ENCODE measurements at places on chromosomes 3 and 15.

DNA sequence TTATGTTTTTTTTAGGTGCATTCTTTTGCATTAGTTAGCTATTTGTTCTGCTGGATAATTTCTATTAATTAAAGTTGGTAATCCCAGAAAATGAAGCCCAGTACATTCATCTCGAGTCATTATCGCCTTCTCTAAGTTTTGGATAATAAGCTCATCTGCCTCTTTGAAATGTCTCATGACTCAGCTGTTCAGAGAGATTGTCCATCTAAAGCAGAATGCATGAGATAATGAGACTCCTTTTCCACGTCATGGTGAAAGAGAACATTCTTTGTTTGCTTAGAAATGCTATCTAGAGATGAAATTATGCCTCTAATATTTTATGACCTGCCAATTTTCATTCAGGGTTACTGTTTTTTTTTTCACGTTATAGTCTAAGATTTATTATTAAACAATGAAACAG lies 374.7 kb upstream of the GOLIM4 start:
- no peak for DNase-seq

DNA sequence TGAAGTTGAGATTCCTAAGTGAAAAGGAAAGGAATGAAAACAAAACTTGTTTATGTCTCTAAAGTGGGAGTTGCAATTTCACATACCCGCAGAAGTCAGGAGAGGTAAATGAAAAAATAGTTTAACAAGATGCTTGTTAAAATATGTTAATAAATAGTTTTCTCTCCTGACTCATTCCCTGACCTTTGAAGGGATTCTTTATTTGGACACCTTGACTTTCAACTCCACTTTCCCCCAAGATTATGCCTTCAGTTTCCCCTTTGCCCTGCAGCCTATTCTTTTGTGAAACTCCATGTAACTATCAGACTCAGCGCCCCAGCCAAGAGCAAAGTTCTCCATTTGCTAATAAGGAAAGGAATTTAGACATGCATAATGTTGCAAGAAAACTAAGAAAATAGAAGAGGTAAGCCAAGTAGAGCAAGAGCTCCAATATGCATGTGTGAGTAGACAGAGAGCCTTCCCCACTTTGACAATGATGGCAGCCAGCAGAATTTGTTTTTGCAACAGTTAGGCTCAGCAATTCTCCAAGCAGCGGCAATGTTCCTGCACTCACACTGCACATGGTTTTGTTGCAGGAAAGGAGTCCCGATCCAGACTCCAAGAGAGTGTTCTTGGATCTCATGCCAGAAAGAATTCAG lies 61.2 kb downstream of the CD200 start:
- DNase-seq: no peak

DNA sequence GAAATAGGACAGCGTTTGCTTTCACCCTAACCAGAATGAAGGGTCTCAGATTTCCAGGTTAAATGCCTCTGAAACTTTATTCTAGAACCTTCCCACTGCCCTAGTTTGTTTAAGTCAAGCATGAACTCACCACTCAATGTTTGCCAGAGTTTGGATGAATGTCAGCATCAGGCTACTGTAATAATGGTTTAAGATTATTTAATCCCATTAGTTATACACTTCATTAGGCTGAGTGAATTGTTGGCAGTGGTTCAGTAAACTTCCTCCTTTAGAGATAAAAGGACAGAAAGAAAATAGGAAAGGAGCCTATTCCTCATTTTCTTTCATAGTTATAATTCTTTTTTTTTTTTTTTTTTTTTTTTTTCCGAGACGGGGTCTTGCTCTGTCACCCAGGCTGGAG lies 401.9 kb upstream of the TPRG1 start:
- no peak for DNase-seq

DNA sequence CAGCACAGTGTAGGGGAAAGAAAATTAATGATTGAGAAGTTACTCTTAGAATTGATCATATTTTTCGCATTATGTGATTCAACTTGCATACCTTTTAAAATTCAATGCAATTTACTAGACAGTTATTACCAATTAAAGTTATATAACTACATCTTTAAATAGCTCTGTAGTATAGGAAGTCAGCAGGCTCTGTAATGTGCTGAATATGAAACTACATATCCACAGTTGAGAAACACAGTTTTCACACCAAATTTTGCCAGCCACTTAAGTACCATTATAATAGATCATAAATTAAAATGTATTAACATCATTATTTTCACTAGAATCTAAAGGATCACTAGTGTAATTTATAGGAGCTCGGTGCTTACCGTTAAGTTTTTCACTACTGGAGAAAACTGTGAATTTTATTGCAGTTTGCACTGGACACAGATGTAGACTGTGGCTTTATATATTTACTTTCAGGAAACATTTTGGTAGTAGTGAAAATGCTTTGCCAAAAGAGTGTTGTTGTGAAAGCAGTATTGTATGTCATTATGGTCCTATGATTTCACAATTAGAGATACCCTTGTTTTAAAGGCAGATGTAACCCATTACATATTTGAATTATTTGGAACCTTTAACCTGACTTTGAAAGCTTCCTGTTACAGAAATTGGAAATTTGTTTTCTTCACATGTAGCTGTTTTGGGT lies 113.6 kb downstream of the PLCL2 start:
- DNase-seq: no peak

DNA sequence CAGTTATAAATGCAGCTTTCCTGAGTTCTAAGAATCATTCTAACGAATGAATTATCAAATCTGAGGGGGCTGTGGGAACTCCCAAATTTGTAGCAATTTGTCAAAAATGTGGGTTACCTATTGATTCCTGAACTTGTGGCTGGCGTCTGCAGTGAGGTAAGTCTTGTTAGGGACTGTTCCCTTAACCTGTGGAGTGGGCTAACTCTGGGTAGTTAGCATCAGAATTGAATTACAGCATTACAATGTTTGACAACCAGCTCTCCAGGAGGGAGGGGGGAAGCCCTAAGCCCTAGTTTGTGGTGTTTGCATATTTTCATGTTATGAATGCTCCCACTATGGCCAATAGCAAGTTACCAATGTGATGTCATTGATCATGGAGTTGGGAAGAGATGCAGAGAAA lies 65.9 kb upstream of the STT3B start:
- no peak for DNase-seq

DNA sequence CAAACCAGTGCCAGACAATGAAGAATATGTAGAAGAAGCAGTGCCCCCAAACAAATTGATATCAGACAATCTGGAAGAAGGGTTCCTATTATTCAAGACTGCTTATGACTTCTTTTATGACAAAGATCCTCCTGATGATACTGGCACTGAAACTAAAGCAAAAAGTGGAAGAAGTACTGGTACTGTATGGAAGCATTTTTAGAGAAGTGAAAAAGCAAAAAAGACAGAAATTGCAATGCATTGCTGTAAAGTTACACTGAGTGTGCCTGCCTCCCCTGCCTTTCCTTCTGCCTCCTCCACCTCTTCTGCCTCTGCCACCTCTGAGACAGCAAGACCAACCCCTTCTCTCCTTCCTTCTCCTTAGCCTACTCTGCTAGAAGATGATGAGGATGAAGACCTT lies 167.6 kb downstream of the PLCL2 start:
- DNase-seq: no peak

GRCh38 chr15:100720406-100720967 lies 118.1 kb downstream of the ASB7 start:
- DNase-seq: no peak

GRCh38 chr3:113167825-113168801 lies 43.2 kb upstream of the BOC start:
- no peak for DNase-seq

DNA sequence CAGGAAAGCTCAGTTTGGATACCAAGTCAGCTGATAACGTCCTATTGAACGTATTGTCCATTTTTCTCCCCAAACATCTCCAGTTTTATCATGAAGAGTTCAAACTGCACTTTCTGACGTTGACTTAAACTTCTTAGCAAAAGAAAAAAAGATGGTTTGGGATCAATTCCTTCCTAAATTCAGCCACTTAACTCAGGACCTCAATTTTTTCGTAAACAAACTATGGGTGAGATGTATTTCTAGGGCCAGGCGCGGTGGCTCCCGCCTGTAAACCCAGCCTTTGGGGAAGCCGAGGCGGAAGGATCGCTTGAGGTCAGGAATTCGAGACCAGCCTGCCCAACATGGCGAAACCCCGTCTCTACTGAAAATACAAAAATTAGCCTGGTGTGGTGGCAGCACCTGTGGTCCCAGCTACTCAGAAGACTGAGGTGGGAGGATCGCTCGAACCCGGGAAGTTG lies 464 bp upstream of the MRPS25 start:
- DNase-seq: no peak

- no peak for DNase-seq
Observed at GRCh38 chr3:131701153-131701770, 198.5 kb upstream of the MRPL3 start.

- no peak for DNase-seq
Observed at GRCh38 chr3:66464512-66464894, 36.3 kb downstream of the LRIG1 start.

GRCh38 chr3:150247441-150247840 lies 160.7 kb upstream of the TSC22D2 start:
- DNase-seq: no peak

- no peak for DNase-seq
Observed at GRCh38 chr3:135085652-135086436, 290.8 kb downstream of the EPHB1 start.

- DNase-seq: no peak
Observed at GRCh38 chr15:96972201-96972600, 641.7 kb downstream of the NR2F2 start.

GRCh38 chr15:83815506-83815905 lies 161.6 kb downstream of the ADAMTSL3 start:
- DNase-seq: no peak

GRCh38 chr15:25790000-25790660 lies 73.0 kb downstream of the ATP10A start:
- peak; percentile 23 for DNase-seq

- no peak for DNase-seq
Observed at GRCh38 chr3:14839236-14839635, 20.5 kb downstream of the FGD5 start.

DNA sequence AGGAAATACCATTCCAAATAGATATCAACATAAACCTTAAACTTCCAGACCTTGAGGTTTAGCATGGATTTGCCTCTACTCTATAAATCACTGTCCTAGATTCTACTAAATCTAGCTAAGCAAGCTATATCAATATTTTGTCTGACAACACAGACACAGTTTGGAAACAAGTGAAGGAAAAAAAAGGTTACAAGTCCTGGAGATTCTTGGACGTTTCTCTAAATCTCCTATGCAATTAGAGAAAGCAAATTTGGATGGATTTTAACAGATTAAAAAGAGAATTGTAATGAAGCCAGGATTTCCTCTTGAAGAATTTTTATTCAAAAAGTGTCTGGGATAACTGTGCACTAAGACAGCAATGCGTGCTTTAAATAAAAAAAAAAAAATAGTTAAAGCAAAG lies 441.1 kb upstream of the DPH6 start:
- no peak for DNase-seq

- DNase-seq: peak; percentile 37
Observed at GRCh38 chr3:194686816-194687637, 1.3 kb downstream of the FAM43A start.

DNA sequence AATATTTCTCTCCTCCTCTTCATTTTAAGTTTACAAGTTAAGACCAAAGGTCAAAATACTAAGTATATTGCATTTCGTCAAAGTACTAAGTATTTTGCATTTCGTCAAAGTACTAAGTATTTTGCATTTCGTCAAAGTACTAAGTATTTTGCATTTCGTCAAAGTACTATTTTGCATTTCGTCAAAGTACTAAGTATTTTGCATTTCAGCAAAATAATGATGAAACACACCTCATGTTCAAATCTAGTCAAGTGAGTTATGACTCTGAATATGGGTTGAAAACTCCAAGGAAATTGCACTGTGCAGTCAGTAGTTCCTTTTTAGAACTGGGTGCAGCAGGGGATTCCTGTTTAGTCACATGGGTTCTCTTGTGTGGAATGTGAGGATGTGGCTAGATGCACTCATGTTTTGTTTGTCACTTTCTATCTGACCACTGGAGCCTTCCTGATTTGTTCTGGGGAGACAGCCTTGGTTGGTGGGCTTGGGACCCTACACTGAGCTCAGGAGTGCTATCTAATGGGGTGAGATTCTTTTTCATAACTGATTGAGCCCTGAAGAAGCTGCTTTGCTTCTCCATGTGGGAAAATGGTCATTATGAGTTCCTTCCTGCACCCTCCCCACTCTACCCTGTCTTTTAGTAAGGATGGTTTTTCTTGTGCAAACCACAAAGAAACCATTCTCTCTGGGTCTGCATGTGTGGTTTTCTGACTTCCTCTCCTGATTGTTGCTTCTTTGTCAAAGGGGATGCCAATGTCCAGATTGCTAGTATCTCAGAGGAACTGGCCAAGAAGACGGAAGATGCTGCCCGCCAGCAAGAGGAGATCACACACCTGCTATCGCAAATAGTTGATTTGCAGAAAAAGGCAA lies 73.4 kb downstream of the CCK start:
- DNase-seq: no peak

DNA sequence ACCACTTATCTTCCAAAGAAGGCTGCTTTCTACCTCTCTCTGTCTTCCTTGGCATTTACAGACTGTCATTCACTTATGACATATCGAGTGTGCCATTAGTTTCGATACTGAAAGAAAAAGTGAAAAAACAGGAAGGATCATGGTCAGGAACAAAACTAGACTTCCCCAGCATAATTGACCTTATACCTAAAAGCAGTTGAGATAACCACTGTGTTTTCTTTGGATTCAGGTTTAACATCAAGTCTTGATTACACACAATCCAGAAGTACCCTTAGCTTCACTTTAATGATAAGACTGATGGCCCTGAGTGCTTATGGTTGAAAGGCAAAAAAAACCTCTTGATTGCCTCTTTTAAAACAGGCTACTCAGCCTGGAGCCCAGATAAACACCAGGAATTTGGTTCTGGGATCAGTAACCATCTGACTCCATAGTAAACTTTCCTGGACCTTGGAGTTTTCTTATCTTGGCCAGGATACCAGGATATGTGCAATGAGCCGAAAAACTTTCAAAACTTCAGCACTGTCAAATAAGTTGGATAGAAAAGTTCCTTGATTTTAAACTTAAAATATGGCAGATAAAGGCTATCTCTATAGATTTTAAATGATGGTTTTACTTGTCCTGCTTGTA lies 5.0 kb upstream of the UACA start:
- no peak for DNase-seq

DNA sequence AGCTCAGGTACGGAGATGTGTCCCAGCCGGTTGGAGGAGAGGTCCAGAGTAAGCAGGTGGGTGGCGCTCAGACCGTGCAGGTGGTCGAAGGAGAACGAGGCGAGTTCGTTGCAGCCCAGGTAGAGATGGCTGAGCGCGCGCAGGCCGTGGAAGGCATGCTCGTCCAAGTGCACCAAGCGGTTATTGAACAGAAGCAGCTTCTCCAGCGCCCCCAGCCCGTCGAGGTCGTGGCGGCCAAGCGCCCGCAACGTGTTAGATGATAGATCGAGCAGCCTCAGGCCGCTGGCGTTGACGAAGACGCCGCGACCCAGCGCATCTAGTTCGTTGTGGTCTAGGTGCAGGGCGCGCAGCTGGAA lies 648 bp downstream of the AMIGO3 start:
- DNase-seq: no peak

GRCh38 chr3:157916672-157917071 lies 189.5 kb downstream of the SHOX2 start:
- no peak for DNase-seq
